ENCODE measurements at places on chromosomes 13 and 19.

DNA sequence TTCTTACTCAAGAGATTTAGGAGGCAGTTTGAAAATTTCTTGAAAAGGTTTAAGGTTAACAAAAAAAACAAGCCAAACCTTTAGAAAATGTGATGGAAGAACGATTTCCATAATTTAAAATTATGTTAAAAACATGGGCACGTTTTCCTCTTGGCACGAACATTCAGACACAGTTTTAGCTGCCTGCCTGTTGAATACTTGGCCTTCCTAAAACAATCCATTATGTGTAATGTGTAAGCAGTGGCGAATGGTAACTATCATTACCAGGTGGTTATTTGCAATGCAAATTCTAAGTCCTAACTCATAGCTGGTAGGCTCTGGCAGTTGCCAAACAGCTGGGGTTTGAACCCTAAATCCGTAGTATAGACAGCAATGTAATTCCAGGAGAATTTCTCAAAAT, 1425.7 kb upstream of the SLC10A2 start:
- no peak for DNase-seq

GRCh38 chr19:6048793-6049405, 61.4 kb downstream of the RFX2 start:
- DNase-seq = peak; percentile 49

- DNase-seq = no peak
Measured at GRCh38 chr19:30630289-30631032, 258.3 kb downstream of the ZNF536 start.

GRCh38 chr19:35034588-35035382, 4.5 kb downstream of the SCN1B start:
- DNase-seq = no peak

DNA sequence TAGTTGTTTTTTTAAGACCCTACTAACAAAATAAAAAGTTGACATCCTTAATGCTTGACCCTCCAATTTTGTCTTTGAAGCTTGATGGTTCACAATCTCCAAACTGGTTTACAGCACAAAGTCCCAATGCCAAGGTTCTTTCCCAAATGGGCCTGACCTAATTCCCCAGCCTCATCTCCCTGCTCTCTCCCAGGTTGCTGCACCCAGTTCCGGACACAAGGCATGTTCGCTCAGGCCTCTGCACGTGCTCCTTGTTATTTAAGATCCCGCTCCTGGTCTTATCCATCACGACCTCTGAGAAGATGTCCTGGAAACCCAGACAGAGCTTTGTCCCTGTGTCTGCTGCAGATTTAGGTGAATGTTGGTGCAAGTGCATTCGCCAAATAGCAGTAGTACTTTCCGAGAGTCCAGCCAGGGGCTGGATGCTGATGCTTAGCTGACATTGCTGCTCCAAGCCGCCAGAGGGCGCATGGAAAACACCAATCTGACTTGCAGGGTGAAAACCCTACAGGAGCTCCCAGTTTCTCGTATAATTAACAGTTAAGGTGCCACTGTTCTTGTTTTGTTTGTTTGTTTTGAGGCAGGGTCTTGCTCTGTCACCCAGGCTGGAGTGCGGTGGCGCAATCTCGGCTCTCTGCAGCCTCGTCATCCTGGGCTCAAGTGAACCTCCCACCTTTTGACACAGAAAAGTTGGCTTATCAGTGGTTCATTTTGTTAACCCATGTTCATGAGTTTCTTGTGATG, 18.5 kb downstream of the LYPD3 start:
- no peak for DNase-seq

GRCh38 chr19:8696993-8697392, 1.6 kb downstream of the ACTL9 start:
- no peak for DNase-seq

GRCh38 chr13:100875392-100876043, 200.9 kb upstream of the TMTC4 start:
- DNase-seq = no peak

GRCh38 chr13:28324181-28324789, 170.6 kb downstream of the FLT1 start:
- DNase-seq = no peak

- DNase-seq = no peak
Measured at GRCh38 chr13:38656699-38657098, 30.2 kb upstream of the FREM2 start.

- no peak for DNase-seq
Measured at GRCh38 chr13:92609376-92609775, 617.2 kb upstream of the GPC6 start.

DNA sequence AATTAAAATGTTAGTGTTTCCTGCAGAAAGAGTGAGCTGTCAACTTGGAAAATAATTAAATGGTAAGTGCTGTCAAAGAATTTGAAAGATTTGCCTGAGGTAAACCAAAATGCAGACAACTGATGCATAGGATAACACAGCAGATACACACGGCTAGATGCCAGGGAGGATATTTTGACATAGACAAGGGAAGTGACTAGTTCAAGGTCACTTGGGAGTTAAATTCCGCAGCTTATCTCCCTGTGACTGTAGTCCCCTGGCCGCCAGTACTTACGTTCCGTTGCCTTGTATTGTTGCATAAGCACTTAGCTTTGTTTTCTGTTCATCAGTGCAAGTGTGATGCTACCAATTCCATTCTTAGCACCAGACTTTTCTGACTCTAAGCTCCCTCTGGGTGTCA, 247.3 kb upstream of the MAB21L1 start:
- no peak for DNase-seq

GRCh38 chr13:36850790-36851438, 31.9 kb downstream of the RFXAP start:
- no peak for DNase-seq

GRCh38 chr19:35056513-35057063, 15.1 kb downstream of the HPN start:
- DNase-seq = peak; percentile 86

DNA sequence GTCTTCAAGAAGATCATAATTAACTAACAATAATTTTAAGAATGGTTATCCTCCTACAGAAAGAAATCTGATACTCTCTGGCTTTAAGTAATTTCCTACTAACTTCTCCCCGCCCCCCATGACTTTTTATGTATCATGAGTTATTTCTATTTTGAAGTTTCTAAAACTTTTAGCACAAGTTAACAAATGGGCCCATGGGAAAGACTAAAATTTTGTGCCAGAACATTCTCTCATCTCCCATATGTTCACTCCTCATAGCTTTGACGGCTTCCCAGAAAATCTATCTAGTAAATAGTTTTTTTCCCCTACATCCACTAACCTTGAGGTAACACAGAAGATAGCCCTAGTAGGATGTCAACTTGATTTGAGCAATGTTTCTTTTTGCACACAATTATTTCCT, 148.3 kb downstream of the POSTN start:
- no peak for DNase-seq

- no peak for DNase-seq
Measured at GRCh38 chr19:54893406-54893805, 12.5 kb upstream of the NCR1 start.

- no peak for DNase-seq
Measured at GRCh38 chr13:39816936-39817335, 161.5 kb downstream of the COG6 start.

DNA sequence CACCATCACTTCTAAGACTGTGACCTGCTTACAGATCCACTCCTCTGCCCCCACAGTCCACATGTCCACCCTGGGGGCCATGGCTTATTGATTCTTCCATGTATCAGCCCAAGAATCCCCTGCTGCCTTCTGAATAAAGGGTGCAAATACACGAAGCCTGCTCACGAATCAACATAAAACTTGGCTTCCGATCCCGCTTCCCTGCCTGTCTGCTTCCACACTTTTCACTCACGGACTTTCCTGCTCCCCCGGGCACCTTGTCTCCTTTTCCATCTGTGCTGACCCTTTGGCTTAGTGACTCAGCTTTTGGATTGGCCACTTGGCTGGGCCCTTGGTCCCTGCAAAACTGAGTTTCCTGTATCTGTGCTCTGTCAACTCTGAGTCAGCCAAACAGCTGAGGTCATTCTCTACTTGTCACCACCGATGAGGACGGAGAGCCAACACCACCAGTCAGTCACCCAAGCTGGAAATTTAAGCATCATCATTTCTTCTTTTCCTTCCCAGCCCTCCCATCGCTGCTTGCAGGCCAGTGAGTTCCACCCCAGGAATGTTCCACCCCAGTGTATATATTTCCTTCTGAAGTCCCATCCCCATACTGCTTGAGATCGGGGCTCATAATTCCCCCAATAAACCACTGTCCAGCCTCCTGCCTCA, 11.4 kb upstream of the USP12 start:
- no peak for DNase-seq

- DNase-seq = no peak
Measured at GRCh38 chr13:23985839-23986238, 88.5 kb upstream of the C1QTNF9B start.

DNA sequence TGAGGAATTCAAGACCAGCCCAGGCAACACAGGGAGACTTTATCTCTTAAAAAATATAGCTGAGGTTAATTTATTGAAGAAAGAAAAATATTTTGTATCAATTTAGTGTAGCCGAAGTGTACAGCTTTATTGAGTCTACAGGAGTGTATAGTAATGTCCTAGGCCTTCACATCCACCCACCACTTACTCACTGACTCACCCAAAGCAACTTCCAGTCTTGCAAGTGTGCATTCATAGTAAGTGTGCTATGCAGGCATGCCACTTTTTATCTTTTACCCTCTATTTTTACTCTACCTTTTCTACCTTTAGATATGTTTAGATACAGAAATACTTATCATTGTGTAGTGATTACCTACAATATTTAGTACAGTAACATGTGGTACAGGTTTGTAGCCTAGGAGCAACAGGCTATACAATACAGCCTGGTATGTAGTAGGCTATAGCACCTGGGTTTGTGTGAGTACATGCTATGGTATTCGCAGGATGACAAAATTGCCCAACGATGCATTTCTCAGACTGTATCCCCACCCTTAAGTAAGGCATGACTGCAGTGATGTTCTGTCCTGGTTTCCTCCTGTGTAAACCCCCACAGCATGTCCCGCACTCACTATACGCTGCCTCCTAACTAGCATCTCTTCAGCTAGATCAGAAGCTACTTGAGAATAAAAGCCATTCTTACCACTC, 15.3 kb upstream of the ATP12A start:
- DNase-seq = no peak

DNA sequence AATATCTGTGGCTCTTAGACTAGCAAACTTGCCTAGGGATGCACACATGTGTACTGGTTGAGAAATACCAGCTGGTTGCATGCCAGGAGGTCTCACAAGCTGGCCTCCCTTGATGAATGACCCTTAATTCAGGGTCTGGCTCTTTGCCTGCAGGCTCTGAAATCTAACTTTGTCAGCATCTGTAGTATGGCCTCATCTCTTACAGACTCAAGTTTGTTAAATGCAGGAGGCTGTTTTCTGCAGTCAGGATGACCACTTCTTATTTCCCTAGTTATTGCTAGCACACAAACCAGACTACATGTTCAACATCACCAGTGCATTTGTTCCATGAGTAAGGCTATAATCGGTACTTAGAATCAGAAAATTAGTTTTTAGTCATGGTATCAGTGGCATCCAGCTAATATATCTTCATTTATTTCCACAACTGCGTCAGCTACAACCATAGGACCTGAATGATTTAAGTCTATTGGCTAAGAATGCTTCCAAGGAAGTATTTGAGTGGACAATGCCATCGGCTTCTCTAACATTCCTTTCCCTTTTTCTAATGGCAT, 23.3 kb upstream of the POSTN start:
- DNase-seq = no peak

- DNase-seq = no peak
Measured at GRCh38 chr19:9878511-9879196, 43.5 kb downstream of the PIN1 start.

- no peak for DNase-seq
Measured at GRCh38 chr13:90541346-90541745, 806.1 kb upstream of the MIR17HG start.
